ENCODE measurements at places on chromosomes 3 and 15.
A peak's percentile ranks its signal among the peaks of the same experiment; 100 is the strongest.

- DNase-seq: no peak
Measured at GRCh38 chr3:59660376-59660775, 610.6 kb upstream of the CFAP20DC start.

- no peak for DNase-seq
Measured at GRCh38 chr15:83504365-83504764, 57.2 kb downstream of the SH3GL3 start.

- DNase-seq: peak; percentile 54
Measured at GRCh38 chr15:39624806-39625205, 43.9 kb downstream of the THBS1 start.

DNA sequence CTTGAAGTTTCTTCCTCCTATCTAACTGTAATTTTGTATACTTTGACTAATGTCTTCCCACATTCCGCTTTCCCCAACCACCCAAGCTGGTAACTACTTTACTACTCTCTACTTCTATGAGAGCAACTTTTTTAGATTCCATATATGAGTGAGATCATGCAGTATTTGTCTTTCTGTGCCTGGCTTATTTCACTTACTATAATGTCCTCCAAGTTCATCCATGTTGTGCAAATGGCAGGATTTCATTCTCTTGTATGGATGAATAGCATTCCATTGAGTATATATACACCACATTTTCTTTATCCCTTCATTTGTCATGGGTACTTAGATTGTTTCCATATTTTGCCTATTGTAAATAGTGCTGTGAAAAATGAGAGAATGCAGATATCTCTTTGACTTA, 78.5 kb upstream of the CCNL1 start:
- DNase-seq: no peak

DNA sequence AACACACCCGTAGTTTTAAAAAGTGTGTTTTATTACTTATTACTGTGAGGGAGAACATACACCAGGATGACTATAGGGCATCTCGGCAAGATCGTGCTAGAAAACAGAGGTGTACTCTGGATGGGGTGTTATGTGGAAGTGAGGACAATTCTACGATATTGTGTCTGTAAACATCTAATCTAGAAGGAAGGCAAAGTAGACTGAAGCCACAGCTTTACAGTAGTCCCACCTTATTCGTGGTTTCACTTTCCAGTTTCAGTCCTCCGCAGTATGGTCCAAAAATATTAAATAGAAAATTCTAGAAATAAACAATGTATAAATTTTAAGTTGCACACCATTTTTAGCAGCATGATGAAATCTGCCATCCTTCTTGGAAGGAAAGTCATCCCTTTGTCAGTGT, 277.9 kb downstream of the UNC13C start:
- DNase-seq: no peak
